ENCODE measurements at places on chromosomes 1 and 21. TPM values are rescaled to one million over a fixed set of nuclear protein-coding genes. Genes with fewer than 3 reads are reported as not detected.

DNA sequence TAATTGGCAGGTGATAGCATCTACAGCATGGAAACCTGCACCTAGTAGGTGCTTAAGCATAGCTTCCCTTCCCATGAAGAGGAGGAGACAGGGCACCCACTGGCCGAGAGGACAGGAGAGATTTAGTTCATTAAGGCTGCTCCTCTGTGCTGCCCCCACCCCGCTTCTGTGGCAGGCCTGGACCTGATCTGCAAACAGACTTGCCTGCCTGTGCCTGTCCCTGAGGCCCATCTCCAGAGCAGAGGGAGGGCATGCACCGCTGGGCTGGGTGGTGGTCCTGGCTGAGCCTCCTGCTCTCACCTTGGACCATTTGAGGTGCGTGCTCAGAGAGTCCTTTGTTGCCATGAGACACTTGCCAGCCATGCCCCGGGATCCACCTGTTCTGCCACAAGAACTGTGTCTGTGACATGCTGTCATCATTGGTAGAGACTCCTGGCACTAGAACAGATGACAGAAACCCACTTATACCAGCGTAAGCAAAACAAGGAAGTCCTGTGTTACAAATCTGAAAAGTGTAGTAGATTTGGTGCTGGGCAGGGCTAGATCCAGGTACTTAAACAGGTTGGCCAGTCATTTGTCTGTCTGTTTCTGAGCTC is 55.6 kb downstream of the PTPRF start:
- no peak for DNase-seq

DNA sequence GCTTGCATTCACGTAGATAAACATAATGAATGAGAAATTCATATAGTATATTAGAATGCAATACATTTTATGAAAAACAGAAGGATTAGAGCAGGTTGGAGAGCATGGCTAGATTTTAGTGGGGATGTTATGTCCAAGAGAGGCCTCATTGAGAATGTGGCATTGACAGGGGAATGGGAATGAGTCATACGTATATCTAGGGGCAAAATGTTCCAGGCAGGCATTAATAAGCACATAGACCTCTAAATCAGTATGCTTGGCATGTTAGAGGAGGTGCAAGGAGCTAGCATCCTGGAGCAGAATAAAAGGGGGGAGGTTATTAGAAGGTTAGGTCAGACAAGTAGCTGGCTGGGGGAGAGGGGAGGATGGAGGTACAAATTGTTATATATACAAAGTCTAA is 93.0 kb downstream of the USH2A start:
- no peak for DNase-seq

DNA sequence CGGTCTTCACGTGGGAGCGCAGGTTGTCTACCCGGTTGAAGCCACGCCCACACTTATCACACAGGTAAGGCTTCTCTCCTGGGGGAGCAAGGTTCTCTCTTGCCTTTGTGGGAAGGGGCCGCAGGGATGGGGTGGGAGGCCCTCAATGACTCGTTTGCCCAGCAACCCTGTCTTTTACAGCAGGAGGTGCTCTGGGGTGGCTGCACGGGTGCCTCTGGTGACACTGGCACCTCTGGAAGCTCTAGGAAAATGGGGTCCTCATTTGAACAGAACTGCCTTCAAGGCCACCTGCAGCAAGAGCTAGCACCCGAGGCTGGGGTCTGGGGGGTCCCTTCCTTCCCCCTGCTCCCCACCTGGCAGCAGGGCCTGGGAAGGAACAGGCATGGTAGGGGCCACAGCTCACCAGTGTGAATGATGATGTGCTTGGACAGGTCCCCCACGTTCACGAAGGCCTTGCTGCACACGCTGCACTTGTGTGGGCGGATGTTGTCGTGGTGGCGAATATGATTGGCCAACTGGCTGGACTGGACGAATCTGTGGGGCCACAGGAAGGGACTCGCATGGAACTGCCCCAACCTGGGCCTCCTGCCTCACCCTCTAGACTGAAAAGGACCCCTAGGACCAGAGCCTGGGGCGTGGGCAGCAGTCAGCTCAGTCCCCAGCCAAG is 33.1 kb downstream of the ZBTB17 start:
- DNase-seq, result no peak

DNA sequence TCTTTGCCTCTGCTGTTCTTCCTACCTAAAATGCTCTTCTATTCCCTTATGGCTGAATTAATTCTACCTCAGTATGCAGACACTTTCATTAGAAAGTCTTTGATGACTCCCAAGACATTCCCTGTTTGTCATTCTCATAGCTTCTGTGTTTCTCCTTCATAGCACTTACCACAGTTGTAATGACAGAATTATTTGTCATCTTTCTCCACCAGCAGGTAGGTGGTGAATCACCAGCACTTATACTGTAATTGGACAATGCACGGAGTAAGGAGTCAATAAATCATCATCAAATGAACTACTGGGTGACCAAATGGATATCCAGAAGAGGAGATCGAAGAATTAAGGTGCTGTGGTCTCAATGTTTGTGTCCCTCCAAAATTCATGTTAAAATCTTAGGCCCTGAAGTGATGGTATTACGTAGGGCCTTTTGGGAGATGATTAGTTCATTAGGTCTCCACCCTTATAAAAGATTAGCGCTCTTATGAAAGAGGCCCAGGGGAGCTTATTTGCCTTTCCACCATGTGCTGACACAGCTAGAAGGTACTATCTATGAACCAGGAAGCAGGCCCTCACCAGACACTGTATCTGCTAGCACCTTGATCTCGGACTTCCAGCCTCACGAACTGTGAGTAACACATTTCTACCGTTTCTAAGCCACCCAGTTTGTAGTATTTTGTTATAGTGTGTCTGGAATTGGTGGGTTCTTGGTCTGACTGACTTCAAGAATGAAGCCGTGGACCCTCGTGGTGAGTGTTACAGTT is 2.4 kb upstream of the CCT8 start:
- no peak for DNase-seq

DNA sequence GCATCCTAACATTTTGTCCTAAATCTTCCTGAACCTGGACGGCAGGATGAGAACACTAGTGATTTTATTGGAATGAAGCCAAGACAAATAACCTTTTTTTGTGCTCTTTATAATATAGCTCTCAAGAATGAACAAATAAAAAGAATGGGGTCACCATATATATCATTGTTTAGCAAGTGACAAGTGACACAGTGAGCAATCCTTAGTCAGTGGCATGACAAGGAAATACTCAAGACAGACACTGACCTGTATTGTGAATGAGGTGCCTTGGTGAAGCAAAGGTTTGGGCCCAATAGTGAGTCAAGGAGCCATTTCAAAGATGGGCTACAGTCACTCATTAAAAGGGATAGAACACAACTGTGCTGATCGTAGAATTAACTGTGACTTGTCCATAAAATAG is 35.7 kb downstream of the PTGFR start:
- DNase-seq, result no peak

GRCh38 chr1:15883326-15883725 is 35.8 kb downstream of the SPEN start:
- DNase-seq, result no peak

DNA sequence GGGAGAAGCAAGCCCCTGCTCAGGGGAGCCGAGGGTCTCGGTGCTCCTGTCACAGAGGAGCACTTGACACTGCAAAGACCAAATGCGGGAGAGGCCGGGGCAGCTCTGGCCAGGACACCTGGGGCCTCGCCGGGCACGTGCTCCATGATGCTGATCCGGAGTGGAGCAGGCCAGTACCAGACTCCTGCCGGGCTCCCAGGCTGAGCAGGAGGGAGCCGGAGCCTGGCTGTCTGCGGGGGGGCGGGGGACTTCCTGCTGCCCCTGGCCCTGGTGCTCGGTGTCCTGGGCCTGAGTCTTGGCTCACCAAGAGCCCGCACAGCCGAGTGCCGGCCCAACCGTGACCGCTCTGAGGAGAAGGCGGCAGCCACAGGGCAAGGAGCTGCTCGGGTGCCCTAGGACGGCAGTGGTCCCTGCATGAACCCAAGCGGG is 38.5 kb upstream of the TMEM52 start:
- DNase-seq, result no peak

GRCh38 chr1:212218911-212219310 is 66.3 kb upstream of the PPP2R5A start:
- DNase-seq, result peak; percentile 44

DNA sequence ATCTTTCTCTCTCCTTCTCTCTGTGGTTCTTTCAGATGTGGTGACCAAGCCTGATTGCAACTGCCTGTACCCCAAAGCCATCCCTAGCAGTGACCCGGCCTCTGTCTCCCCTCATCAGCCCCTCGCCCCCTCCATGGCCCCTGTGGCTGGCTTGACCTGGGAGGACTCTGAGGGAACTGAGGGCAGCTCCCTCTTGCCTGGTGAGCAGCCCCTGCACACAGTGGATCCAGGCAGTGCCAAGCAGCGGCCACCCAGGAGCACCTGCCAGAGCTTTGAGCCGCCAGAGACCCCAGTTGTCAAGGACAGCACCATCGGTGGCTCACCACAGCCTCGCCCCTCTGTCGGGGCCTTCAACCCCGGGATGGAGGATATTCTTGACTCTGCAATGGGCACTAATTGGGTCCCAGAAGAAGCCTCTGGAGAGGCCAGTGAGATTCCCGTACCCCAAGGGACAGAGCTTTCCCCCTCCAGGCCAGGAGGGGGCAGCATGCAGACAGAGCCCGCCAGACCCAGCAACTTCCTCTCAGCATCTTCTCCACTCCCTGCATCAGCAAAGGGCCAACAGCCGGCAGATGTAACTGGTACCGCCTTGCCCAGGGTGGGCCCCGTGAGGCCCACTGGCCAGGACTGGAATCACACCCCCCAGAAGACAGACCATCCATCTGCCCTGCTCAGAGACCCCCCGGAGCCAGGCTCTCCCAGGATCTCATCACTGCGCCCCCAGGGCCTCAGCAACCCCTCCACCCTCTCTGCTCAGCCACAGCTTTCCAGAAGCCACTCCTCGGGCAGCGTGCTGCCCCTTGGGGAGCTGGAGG is 12.7 kb downstream of the CSF1 start:
- DNase-seq, result no peak

GRCh38 chr1:32991386-32991785 is 26.8 kb upstream of the RNF19B start:
- no peak for DNase-seq

- DNase-seq, result no peak
Measured at GRCh38 chr1:20357796-20358195, 67.1 kb downstream of the VWA5B1 start.

DNA sequence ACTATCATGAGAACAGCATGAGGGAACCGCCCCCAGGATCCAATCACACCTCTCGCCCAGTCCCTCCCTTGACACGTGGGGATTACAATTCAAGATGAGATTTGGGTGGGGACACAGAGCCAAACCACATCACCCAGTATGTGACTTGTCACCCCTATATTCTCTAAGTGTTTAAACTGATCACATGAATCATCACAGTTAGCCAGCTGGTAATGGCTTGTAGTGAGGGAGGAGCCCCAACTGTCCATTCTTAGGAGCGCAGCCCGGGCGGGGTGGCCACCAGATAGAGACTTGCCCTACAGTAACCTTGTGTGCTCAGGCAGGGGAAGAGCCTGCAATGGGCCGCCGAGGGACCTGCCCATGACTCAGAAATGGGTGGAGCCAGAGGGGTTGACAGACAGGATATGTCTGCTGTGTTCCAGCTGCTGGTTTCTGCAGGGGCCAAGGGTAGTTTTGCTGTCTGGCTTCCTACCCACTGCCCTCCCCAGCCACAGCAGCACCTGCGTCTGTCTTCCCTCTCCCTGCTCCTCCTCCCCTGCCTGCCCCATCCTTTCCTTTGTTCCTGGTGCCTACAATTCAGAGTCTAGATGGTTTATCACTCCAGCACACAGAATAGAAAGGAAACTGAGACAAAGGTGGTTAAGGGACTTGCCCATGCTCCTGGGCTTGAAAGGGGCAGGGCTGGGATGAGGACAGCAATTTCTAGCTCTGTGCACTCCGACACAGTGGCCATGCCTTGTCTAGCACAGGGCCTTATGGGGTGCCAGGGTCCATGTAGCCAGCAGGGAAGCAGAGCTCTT is 9.2 kb downstream of the ABCG1 start:
- peak; percentile 97 for DNase-seq

DNA sequence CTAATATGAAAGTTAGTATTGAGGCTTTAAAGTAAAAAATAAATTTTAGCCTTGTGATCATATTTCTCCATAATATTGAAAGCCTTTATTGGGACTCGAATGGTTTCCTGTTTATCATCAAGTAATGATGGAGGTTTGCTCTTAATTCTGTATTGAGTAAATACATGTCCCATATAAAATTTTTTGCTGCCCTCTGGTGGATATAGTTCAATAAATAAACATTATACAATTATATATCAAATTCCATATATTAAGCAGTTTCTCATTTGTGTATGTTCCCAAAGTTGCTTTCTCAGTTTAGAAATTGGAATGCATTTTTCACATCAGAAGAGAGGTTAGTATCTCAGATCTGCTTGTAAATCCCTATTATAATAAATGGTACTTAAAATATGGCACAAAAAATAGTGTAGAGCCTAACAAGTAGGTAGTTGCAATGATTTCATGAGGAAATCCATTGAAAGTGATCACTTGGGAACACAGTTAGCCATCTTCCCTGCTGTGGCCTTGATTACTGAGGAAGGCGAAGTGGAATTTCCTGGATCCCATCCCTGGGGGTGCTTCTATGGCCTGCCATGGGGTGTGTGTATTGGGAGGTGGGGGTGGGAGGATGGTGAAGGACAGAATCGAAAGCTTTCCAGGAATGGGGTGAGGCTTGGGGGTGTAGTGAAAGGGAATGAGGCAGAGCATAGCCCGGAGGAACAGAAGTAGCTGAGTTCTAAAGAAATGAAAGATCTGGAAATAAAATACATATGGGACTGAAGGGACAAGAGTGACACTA is 84.1 kb upstream of the C21orf91 start:
- peak; percentile 39 for DNase-seq

The SPATA17 gene
- not detected for total RNA-seq

The TTC22 gene
- total RNA-seq, result not detected

The MARK1 gene
- total RNA-seq, result 2.3 TPM

The ITSN1 gene
- total RNA-seq, result 94.0 TPM

The SOX13 gene
- total RNA-seq, result 23.0 TPM

The FAM177B gene
- not detected for total RNA-seq

The C8A gene
- not detected for total RNA-seq

The TNFAIP8L2 gene
- 0.14 TPM for total RNA-seq

The SYT6 gene
- not detected for total RNA-seq

The TEX38 gene
- not detected for total RNA-seq

The ARHGAP30 gene
- total RNA-seq, result not detected

The LCE2B gene
- not detected for total RNA-seq

The BGLAP gene
- 0.19 TPM for total RNA-seq

The TMEM269 gene
- not detected for total RNA-seq

The OR14I1 gene
- total RNA-seq, result not detected
